H1 (cell line): ENCODE measurements at places on chromosomes 2 and 18. TPM values are rescaled to one million over a fixed set of nuclear protein-coding genes. Genes with fewer than 3 reads are reported as not detected.

Gene DTNA
- 17.2 and 30.2 TPM in 2 replicates for polyA plus RNA-seq

Gene PTRHD1
- 91.9 and 101 TPM in 2 replicates for polyA plus RNA-seq

- no peaks in the 10 kb centered on the region for H3K4me1 ChIP-seq
- no peak overlapping the region for H3K27ac ChIP-seq
- no peaks in the 10 kb centered on the region for H3K36me3 ChIP-seq
- no peaks in the 10 kb centered on the region for H3K27me3 ChIP-seq
Observed at GRCh38 chr2:68791914-68792313, 57.3 kb downstream of the ARHGAP25 start.

GRCh38 chr18:21439431-21439846, 161.1 kb downstream of the ESCO1 start:
- no peak for DNase-seq
- no peak overlapping the region for H3K27ac ChIP-seq

DNA sequence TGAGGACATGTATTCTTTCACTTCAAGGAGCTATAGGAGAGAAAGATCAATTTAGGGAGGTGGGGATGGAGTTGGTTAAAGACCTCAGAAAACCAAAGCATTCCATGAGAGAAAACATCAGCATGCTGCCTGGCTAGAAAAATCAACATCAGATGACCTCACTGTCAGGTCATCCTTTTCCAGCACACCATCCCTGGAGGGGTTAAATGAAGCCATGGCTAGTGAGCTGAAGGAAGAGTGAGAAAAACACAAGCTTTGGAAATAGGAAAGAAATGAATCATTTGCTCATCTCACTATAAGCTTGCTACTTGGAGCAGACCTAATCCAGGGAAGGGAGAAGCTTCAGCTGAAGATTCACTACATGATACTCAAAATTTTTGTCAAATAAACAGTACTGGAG, 109.5 kb upstream of the ITGB6 start:
- H3K27ac ChIP-seq = no peak overlapping the region
- H3K4me1 ChIP-seq = no peaks in the 10 kb centered on the region
- no peak for DNase-seq
- no peaks in the 10 kb centered on the region for H3K27me3 ChIP-seq
- no peak overlapping the region for H3K4me3 ChIP-seq
- no peaks in the 10 kb centered on the region; the same call in 1 of the 2 replicates for H3K36me3 ChIP-seq

DNA sequence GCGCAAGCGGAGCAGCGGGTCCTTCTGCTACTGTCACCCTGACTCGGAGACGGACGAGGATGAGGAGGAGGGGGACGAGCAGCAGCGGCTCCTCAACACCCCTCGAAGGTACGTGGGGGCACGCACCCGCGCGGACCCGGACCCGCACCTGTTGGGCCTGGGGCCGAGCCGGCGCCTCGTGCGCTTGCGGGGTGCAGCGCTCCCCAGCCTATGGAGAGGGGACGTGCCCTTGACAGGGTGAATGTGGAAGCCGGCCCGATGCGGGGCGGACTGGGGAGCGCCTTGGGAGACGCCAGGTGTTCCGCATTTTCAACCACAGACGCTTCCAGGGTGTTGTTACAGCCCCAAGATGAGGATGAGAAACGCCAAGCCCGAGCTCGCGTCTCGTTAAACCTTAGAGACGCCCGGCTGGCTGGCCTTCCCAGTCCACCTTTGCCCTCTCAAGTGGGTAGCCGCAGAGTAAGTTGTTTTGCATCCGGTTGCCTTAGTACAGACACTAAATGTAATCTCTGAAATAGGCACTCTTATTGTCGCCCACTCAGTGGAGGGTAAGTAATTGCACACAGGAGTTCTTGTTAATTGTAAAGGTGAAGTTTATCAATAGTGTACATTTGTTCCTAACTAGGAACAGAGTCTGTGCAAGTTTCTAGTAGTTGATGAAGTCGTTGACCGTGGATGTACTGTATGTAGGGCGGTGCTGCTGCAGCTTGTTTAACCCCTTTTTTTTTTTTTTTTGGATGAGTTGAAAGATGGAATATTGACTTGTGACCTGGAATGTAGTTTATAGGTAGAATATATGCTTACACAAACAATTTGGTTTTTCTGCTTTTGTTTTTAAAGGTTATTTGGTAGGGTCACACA, 815 bp downstream of the GMCL1 start:
- no peak overlapping the region for H3K27ac ChIP-seq
- H3K27me3 ChIP-seq = no peaks in the 10 kb centered on the region
- peak overlapping the region; percentile 70 for H3K4me3 ChIP-seq
- H3K4me1 ChIP-seq = peaks cover 5% of the 10 kb centered on the region
- peaks cover 3% of the 10 kb centered on the region; the same call in 1 of the 2 replicates for H3K36me3 ChIP-seq
